ENCODE measurements at places on chromosomes 4 and X.

DNA sequence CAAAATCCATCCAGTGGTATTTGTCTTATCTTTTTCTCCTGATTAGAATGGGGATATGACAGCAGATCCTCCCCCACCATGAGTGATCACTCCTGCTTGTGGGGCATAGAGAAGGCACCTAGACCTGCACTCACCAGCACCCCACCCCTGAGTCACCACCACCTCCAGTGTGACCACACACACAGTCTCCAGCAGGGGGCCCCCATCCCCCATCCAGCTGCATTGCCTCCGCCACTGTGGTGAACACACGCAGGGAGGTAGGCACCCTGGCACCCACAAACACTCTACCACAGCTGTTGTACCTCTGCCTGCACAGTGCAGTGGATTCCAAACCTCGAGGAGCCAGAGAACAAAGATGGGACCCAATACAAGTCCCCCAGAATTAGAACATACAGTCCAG is 9.0 kb upstream of the MAGEA8 start:
- no peak for DNase-seq

DNA sequence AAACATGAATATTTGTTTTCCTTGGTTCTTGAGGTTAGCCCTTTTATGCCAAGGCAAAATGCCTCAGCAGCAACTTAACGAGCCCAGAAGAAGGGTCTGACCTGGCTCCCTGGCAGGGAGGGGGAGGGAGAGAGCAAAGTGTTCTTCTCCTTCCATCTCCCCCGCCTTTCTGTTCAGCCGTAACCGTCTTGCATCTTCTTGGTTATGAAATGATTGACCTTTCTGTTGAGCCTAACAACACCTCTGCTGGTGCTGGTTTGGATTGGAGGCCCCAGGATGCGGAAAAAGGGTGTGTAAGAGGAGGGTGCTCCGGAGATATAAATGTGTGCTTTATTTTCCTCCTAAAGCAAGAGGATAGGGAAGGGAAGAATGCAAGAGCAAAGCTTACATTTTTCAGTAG is 44.7 kb downstream of the PTTG2 start:
- DNase-seq = no peak

- DNase-seq = no peak
Observed at GRCh38 chr4:45004847-45005565, 278.6 kb upstream of the GNPDA2 start.

GRCh38 chrX:120408168-120408567 is 46.3 kb downstream of the ATP1B4 start:
- DNase-seq = no peak

DNA sequence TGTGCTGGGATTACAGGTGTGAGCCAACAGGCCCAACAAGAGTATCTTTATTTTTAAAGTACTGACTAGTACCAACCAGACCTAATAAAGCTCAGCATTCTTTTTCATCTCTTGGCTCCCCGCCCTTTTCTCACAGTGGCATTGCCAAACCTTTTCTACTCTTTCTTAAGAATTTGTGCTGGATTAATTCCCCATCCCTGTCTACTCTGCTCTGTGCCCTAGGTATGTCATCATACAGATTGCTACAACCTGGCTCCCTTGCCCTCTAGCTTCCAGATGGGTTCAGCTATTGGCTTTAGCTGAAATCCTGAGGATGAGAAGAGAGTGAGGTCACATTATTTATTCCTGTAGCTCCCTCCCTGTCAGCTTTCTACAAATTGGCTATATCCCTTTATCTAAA is 34.9 kb upstream of the CCNI start:
- no peak for DNase-seq

DNA sequence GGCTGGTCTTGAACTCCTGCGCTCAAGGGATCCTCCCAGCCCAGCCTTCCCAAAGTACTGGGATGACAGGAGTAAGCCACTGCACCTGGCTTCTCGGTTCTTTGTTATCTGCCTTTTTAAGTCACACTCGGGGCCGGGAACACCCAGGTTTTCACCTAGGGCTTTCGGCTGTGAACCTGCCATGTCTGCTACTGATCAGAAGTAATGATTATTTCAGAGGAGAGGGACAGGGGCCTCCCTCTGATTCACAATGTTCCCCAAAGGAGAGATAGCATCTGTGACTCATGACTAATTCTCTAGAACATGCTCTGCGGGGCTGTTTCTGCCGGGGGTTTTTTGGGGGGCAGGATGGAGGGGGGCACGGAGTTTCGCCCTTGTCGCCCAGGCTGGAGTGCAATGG is 26.9 kb downstream of the CRLF2 start:
- no peak for DNase-seq

DNA sequence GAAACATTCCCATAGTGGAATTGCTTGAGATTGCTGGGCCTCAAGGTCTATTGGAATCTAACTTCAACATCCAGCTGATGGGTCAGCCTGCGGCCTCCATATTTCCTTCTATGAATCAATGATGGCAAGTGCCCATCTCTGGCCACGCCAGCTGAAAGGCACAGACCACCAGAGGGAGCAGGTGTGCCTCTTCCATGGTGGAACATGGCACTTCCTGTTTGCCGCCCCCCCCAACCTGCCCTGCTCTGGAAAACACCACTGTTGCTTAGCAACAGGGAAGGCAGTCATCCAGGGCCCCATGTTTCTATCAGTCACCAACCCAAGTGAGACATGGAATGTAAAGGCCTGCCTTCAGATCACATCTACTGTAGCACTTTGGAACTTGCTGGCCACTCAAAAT is 11.6 kb downstream of the PAGE4 start:
- DNase-seq = no peak

- no peak for DNase-seq
Observed at GRCh38 chr4:40525752-40526598, 103.7 kb downstream of the RBM47 start.

DNA sequence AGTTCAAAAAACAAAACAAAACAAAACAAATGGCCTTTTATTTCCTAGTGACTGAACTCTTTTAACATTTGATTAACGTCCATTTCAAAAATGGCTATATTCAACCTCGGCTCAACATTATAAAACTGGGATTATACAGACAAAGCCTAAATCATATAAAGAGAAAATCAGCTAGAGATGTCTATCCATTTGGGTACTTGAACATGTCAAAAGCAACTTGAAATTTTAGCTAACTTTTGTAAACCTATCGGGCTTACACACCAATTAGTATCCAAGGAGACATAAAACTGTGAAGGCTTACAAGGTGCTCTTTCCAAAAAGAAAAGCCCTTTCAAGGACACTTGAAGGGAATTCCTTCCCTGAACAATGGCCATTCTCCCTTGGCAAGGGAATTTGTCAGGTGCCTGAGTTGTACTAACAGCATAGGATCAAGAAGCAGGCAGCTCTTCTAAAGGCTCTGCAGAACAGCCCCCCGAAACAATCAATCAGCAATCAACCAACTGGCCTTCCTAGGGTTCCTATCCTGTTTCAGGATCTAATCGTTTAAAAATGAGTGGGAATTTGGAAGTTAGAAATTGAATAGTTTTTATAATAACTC is 633.7 kb upstream of the HTR2C start:
- no peak for DNase-seq

DNA sequence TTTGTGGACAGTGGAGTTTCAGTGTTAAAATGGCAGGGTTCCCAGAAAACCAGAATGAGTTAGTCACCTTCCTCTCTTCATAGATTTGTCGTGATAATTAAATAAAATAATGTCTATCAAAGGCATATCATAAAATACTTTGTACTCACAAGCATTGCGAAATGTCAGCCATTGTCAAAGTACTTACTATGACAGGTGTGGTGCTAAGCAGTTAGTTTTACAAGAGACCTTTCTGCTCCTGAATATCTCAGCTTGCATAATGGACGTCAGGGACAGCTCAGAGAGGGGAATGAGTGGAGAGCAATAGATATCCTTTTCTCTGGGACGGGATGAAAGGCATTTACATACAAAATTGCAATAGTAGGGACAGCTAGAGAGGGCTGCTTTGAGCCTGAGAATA is 560.9 kb downstream of the KCNIP4 start:
- DNase-seq = no peak

DNA sequence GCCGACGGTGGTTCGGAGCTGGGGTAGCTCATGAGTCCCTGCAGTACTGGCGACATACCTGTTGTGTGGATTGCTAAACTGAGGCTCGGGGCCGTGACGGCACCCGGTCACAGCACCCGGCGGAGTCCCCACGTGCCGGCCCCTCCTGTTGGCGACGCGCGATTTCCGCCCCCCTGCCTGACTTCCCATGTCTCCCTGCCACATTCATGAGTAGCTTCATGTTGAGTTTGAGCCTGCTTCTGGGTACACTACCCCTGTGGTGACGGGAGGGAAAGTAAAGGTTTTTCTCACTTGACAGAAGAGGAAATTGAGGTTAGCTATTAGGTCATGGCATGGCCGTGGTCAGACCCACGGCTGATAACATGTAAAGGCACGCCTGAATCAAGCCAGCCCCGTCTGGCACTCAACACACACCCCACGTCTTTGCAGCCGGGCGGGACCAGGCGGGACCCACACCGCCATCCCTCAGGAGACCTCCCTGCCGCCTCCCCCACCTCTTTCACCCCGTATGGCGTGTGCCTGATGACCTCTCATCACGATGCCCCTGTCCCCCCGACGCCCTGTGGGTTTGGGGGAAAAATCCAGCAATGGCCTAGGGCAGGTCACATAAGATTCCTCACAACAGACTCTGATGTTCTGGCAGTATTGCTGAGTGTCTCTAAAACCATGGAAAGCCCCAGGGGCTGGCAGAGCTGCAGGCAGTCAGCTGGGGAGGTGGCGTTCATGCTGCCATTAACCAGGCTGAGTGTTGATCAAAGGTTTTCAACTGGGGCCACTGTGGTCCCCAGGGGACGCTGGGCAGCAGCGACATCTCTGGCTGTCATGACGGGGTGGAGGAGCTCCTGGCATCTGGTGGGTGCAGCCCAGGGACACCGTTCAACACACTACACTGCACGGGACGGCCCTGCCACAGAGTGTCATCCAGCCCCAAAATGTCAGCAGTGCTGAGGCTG is 29.2 kb downstream of the P2RY8 start:
- no peak for DNase-seq

- no peak for DNase-seq
Observed at GRCh38 chr4:115769396-115769795, 656.0 kb upstream of the NDST4 start.

DNA sequence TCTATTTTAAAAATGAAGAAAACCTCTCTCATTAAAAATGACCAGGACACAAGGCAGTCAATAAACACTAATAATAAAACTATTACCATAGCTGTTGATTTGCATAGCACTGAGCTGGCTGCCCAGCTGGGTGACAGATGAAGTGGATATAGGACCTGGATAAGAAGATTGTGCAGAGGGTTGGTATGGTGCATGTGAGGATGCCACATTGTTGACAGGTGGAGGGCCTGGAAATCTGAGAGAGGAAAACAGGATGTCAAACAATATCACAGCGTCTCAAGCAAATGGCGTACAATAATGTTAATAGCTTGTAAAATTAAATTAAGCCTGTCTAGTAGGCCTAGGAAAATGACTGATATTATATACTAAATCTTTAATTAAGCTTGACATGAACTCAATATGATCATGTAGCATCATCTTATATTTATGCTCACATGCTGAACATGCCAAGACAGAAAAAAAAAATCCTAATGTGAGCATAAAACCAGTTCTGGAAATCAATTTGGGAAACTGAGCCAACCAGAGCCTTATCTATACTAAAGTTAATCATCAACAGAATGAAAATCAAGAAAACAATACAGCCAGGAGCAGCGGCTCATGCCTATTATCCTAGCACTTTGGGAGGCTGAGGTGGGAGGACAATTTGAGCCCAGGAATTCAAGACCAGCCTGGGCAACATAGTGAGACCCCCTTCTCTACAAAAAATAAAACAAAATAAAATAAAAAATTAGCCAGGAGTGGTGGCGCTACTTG is 18.6 kb downstream of the SEC24D start:
- no peak for DNase-seq

GRCh38 chr4:184722798-184723197 is 11.1 kb downstream of the CENPU start:
- DNase-seq = no peak

DNA sequence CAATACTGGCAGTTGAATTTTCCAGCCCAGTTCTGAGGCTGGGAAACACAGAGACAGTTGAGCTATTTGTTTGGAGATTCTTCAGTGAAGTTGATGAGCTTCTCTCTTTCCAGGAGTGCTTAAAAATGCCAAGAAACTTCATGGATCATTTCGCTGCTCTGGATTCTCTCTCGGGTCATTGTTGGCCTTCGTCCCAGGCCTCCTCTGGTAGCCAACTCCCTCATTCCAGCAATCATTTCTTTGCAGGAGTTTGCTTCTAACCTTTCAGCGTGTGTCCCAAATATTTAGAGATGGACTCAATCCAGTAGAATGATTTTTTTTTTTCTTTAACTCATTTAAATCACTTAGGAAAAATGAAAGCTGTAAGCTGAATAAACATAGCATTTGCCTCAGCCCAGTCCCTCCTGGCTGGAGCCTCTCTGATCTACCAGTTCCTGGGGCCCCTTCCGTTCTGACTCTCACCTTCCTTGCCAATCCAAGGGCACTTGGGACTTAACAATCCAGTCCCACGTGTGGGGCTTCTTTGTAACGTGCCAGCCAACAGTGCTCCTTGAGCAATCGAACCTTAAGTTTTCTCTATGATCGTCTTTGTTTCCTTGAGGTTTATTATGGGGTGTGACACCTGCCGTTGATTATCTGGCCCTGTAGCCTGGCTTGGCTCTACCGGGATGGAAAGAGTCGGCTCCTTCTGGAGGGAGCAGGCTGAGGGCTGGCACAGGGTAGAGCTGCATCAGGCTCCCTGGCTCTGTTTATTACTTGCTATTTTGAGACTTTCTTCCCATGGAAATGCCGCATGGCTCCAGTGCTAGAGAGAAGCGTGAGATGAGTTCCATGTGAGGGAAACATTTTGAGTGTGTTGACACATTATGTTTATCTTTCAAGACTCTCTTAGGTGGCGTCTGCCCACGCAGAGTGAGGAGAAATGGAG is 80.4 kb upstream of the GPC4 start:
- no peak for DNase-seq

DNA sequence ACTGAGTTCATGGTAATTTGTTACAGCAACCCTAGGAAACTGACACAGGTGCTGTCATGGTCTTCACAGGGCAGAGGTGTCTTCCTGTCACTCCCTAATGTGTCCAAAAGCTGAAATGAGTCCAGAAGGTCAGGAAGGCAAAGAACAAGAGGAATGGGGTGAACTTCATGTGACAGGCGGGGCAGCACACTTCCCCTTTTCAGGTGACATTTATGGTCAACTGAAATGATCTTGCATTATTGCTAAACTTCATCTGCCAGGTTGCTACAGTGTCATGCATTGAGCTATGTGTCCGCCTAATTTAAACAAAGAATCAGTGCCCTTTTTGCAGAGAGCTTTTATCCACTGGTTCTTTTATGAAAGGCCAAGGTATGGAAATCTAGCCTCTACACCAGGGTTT is 15.9 kb upstream of the CCDC149 start:
- no peak for DNase-seq

DNA sequence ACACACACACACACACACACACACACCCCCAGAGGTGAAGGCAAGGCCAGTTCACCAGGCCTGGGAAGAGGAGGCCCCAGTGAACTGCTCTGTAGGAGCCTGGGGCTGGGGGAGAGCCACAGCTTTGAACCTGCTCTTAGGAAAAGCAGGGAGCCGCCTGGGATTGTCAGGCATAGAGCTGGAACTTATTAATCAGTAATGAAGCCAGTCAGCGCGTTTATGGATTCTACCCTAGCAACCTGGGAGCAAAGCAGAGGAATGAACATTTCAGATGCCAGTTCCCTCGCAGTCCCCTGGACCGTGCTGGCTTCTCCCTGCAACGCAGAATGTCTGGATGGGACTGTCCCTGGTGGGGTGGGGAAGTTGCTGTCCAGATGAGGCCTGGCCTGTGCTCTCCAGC is 45.3 kb upstream of the DDX3X start:
- DNase-seq = no peak

All from esophagus squamous epithelium (tissue), 5 donors.